Left renal pelvis (tissue), 4 donors: ENCODE measurements at places on chromosomes 16 and 17.

- no peak for DNase-seq
Observed at GRCh38 chr17:29710520-29710884, 87.8 kb upstream of the CORO6 start.

DNA sequence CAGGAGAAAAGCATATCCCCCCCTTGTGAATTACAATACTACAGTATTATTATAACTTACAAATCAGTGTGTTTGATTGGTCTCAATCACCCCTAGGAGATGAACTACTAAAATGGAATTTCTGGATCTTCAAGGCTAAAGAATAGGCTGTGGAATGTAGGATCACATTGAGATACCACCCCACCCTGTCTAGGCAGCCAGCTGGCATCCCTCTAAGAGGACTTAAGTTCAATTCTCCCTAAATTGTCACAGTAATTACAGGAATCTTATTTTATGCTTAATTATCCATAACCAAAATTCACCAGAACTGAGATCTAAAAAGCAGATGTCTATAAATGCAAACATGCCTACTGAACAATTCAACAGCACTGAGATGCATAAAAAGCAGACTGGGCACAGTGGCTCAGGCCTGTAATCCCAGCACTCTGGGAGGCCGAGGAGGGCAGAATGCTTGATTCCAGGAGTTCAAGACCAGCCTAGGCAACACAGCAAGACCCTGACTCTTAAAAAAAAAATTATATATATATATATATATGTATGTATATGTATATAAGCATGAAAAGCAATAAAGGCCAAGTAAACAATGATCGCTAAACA is 12.0 kb downstream of the AP1G1 start:
- no peak for DNase-seq

DNA sequence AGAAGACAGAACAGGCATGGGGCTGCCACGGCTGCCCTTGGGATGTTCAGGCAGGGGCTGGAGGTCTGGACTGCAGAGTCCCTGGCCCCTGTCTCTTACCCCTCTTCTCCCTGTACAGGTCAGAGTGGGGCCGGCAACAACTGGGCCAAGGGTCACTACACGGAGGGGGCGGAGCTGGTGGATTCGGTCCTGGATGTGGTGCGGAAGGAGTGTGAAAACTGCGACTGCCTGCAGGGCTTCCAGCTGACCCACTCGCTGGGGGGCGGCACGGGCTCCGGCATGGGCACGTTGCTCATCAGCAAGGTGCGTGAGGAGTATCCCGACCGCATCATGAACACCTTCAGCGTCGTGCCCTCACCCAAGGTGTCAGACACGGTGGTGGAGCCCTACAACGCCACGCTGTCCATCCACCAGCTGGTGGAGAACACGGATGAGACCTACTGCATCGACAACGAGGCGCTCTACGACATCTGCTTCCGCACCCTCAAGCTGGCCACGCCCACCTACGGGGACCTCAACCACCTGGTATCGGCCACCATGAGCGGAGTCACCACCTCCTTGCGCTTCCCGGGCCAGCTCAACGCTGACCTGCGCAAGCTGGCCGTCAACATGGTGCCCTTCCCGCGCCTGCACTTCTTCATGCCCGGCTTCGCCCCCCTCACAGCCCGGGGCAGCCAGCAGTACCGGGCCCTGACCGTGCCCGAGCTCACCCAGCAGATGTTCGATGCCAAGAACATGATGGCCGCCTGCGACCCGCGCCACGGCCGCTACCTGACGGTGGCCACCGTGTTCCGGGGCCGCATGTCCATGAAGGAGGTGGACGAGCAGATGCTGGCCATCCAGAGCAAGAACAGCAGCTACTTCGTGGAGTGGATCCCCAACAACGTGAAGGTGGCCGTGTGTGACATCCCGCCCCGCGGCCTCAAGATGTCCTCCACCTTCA is 11.7 kb downstream of the TUBB3 start:
- no peak for DNase-seq

DNA sequence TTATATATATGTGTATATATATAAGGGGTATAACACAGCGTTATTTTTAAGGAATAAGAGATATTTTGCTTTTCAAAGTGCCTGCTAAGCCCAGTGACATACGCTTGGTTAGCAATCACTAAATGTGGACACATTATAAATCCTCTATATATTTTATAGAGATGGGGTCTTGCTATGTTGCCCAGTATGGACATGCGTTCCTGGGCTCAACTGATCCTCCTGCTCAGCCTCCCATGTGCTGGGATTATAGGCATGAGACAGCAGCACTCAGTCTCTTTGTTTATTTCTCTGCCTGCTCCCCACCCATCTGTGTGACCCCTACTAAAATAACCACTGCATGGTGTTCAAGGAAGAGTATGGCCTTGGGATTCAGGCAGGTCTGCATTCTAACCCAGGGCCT is 63.4 kb downstream of the XYLT1 start:
- no peak for DNase-seq

DNA sequence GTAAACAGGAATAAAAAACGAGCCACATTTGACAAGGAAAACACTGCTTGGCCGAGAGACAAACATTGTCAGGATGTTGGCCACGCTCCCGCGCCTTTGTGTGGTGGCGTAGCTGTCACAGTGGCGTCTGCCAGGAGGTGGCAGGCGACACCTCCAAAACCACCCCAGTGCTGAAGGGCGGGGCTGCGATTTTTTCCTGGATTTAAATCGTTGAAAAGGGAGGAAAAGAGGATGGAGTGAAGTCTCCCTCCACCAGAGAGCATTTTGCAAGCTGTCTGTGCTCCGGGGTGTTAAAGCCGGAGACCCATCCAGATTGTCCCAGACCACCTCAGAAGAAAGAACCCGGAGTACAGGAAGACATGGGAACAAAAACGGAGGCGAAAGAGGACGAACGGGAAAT is 12.7 kb downstream of the MRM3 start:
- peak; percentile 69 for DNase-seq

DNA sequence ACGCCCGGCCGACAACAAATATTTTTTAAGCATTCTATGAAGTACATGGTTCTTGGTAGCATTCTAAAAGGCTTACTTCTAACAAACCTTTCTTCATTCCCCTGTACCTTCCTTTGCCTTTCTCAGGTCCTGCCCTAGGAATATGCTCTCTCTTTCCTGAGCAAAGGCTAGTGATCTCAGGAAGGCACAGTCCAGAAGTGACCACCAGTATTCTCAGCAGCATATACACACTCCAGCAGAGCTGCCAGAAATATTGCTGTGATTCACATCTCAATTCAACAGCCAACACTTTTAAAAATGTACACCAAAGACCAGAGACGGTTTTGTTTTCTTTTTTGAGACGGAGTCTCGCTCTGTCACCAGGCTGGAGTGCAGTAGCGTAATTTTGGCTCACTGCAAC is 41.4 kb upstream of the ANKFY1 start:
- no peak for DNase-seq

DNA sequence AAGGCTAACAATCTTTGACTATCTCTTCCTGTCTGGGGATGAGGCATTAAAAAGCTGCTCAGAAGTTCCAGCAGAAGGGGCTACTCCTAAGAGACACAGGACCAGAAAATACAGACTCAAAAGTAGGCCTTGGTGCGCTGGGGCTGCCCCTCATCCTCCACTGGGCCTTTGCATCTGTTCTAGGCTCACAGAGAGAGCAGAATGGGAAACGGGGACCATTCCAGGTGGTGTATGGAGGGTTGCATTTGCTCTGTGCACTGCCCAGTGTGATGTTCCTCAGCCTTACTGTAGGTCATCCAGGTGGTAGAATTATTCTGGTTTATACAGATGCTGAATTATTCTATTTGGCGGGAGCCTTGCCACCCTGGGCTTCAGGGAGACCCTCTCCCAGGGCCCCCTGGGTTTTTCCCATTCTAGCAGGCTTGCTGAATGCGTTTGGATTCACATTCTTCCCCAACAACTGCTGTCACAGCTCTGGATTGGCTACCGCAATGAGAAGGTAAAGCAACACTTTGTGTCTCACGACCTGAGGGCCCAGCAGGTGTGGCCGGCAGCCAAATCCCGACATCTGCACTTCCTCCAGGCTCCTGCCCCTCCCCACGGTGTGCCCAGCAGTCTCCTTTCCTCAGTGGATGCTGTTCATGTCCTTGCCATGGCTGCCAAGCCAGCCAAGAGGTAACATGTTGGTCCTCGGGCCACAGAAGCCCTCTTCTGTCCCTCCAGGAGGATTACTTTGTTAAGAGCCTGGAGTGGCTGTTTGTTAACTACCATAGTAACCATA is 25.0 kb upstream of the ZNHIT3 start:
- no peak for DNase-seq

DNA sequence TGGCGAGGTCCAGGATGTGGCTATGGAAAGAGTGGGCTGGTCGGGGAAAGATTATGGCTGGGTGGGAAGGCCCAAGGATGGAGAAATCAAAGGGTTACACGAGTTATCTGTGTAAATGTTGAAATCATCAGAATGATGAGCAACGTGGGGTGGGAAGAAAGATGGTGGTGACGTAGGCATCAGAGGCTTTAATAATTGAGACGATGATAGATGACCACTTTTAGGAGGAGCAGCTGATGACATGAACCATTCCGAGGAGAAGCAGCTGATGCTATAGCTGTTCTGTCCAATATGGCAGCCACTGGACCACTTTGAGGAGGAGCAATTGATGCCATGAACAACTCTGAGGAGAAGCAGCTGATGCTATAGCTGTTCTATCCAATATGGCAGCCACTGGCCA is 141.2 kb downstream of the USP31 start:
- no peak for DNase-seq

DNA sequence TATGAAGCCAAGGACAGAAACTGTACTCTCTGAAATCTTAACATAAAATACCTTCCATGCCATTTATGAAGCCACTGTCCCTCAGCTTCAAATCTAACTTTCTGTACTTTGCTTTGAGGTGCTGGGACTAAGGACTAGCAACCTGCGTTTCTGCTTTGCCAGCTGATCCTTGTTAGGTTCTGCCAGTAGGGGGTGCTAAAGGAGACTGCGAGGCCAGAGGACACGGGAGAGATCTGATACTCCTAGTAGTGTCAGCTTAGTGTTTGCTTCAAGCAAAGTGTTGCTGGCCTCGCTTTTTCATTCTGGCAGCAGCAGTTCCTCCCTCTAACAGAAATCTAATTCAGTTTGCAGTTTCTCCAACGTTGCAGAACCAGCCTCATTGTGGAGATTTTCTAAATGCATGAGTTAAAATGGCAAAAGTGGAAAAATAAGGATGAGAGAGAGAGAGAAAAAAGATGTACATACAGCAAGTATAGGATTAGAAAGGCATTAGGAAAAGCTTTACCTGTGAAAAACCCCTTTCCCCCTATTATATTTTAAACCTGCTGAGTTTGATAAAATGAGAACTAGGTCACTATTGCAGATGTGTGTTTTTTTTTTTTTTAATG is 297.5 kb downstream of the CA10 start:
- DNase-seq: peak; percentile 16

- no peak for DNase-seq
Observed at GRCh38 chr17:67018471-67019434, 25.6 kb upstream of the CACNG1 start.

GRCh38 chr17:67546578-67547527 is 169.8 kb downstream of the PITPNC1 start:
- no peak for DNase-seq

- DNase-seq: no peak
Observed at GRCh38 chr17:64472564-64472963, 23.6 kb downstream of the MILR1 start.

GRCh38 chr17:57965521-57966160 is 10.4 kb upstream of the CUEDC1 start:
- no peak for DNase-seq

- no peak for DNase-seq
Observed at GRCh38 chr16:86508947-86509758, 1.2 kb upstream of the FOXF1 start.

DNA sequence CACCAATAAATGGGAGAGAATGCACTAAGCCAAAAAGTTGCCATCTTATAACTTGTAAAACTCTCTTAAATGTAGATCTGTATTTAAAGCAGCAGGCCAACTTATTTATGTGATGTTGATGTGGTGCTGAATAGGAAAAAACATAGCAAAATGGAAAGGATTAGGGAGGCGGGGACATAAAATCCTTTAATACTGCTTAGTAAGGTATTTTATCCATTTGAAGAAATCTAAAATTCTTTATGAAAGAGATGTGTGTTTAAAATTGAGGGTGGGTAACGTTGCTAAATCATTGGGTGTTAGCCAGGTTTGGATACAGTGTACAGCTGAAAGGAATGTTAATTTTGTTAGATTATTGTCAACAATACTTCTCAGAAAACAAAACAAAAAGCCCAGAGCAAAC is 14.3 kb downstream of the SNTB2 start:
- DNase-seq: no peak

DNA sequence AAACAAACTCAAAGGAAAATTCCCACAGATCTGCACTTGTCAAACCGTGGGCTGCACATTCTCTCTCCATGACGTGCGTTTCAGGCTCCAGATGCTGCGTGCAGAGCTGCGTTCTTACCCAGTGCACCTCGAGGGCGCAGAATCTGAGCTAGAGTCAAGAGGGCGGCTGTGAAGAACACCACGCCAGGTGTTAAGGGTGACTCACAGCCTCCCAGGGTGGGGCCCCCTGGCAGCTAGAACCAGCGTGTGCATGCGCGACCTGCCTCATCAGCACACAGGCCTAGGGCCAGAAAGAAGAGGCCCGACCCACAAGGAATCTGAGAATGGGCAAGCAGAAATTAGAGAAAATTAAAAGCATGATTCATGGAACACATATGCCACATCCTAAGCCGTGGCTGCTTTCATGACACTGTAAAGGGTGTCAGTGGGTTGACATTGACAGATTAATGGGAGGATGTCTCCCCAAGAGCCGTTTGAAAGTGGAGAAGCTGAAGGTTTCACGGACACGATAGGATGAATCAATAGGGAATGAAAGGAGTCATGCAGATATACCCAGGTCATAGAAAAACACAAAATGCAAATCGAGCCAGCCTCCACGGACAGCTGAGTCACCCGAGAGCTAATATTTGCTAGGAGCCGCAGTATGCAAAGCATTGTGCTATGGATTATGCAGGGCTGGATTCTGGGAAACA is 29.0 kb downstream of the MARCHF10 start:
- DNase-seq: no peak

DNA sequence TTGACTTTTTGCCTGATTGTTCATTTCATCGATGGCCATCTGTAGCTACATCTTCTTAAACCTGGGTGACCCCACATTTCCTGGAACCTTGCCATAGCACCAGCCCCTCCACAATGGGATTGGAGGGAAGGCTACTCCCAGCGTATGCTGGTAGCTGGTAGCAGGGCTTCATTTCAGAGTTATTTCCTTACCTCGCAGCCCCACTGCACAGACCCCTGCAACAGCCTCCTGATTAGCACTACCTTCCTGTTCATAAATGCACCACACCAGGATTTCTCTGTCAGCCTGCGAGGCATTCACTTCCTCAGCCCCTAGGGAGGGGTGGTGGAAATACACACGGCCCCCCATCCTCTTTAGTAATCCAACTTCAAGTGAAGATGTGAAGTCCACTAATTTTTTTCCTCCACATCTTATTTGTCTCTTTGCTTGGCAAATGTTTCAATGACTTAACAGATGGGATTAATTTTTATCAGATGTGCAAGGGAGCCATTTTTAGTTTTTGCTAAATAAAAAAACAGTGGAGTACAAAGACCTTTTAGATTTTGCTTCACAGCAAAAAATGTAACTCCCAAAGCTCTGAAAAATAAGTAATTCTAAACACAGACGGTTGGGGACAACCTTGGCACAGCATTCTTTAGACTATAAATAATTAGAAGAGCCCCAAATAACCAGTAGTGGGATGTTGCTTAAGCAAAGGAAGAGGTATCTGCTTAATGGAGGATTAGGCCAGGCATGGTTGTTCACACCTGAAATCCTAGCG is 76.6 kb downstream of the CLEC16A start:
- DNase-seq: no peak
